NCI-H2171 treated with DMSO at 0.1 percent for 48 hours (cell line): ENCODE measurements at places on chromosomes 13 and 19.

GRCh38 chr19:49894879-49895565 lies 1.7 kb downstream of the IL4I1 start:
- DNase-seq: no peak

- no peak for DNase-seq
These were observed 40.9 kb downstream of the SPACA7 start for GRCh38 chr13:112417079-112417478.

DNA sequence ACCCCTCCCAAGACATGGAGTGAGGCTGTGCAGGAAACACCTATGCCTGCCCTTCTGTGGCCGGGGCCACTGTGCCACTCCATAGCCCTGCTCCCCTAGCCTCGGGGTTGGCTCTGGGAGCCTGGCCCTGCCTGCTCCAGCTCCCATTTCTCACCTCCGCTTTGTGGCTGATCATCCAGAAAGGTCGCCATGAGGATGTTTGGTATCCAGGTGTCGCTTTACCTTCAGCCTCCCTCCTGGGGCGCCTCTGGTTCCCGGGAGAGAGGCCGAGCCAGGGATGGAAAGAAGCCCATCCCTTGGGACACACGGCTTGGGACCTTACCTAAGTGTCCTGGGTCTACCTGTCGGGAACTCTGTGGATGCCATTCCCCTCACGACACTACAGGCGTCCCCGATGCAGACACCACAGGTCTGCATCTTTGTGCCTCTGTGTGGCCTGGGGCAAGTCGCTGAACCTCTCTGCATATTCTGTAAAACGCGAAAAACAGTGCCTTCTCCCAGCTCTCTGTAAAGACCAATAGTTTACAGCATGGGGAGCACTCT lies 3.4 kb upstream of the MCF2L start:
- DNase-seq: no peak

GRCh38 chr19:35009424-35010415 lies 9.6 kb downstream of the GRAMD1A start:
- no peak for DNase-seq
